PC-9 (cell line): ENCODE measurements at places on chromosomes 11 and 22. TPM values are rescaled to one million over a fixed set of nuclear protein-coding genes. Genes with fewer than 3 reads are reported as not detected.

The HTR3A gene
- not detected in 2 replicates for total RNA-seq

The KLHL35 gene
- total RNA-seq = 11.1 and 18.9 TPM in 2 replicates

The GGT5 gene
- total RNA-seq = not detected in 2 replicates

The DUSP8 gene
- total RNA-seq = 2.6 and 4.2 TPM in 2 replicates

The BARX2 gene
- 13.4 and 16.5 TPM in 2 replicates for total RNA-seq

The OR4S2 gene
- total RNA-seq = not detected in 2 replicates
